A673 (cell line): ENCODE measurements at places on chromosomes 2 and 18. TPM values are rescaled to one million over a fixed set of nuclear protein-coding genes. Genes with fewer than 3 reads are reported as not detected.

Gene REEP1
- 3.6 and 4.8 TPM in 2 replicates for total RNA-seq

DNA sequence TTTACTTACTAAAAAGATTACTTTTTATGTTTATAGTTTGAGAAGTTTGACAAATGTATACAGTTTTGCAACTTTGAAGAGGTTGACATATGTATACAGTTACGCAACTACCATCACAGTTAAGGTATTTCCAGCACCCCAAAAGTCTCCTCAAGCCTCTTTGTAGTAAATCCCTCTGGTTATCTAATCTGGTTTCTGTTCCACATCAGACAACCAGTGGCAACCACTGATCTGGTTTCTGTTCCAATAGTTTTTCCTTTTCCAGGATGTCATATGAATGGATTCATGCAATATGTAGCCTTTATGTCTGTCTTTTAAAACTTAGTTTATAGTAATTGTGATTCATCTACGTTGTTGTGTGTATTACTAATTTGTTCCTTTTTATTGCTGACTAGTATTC lies 23.5 kb downstream of the IFIH1 start:
- DNase-seq: no peak
- no peak overlapping the region for H3K4me3 ChIP-seq
- no peaks in the 10 kb centered on the region for H3K27me3 ChIP-seq
- no peaks in the 10 kb centered on the region for H3K36me3 ChIP-seq
- no peaks in the 10 kb centered on the region for H3K4me1 ChIP-seq

Gene GAL3ST2
- 5.0 and 5.3 TPM in 2 replicates for total RNA-seq

Gene LIMS3
- 2.3 and 2.7 TPM in 2 replicates for total RNA-seq

- H3K27me3 ChIP-seq: peaks cover 19% of the 10 kb centered on the region
- no peaks in the 10 kb centered on the region for H3K36me3 ChIP-seq
- no peak overlapping the region for H3K27ac ChIP-seq
- no peak overlapping the region for H3K4me3 ChIP-seq
- no peak for DNase-seq
Observed at GRCh38 chr2:238643400-238643907, 204.4 kb upstream of the TWIST2 start.

GRCh38 chr2:45102141-45102540 lies 92.9 kb upstream of the SIX2 start:
- H3K36me3 ChIP-seq: no peaks in the 10 kb centered on the region
- H3K4me1 ChIP-seq: no peaks in the 10 kb centered on the region
- H3K27ac ChIP-seq: no peak overlapping the region
- H3K27me3 ChIP-seq: peaks cover 21% of the 10 kb centered on the region
- H3K4me3 ChIP-seq: no peak overlapping the region
- no peak for DNase-seq

- no peak overlapping the region for H3K27ac ChIP-seq
- no peaks in the 10 kb centered on the region for H3K27me3 ChIP-seq
- no peak for DNase-seq
- H3K36me3 ChIP-seq: no peaks in the 10 kb centered on the region
- H3K4me1 ChIP-seq: no peaks in the 10 kb centered on the region
- no peak overlapping the region for H3K4me3 ChIP-seq
Observed at GRCh38 chr2:111184725-111185310, 64.1 kb downstream of the BCL2L11 start.

Gene ZNF396
- 0.84 and 0.94 TPM in 2 replicates for total RNA-seq

DNA sequence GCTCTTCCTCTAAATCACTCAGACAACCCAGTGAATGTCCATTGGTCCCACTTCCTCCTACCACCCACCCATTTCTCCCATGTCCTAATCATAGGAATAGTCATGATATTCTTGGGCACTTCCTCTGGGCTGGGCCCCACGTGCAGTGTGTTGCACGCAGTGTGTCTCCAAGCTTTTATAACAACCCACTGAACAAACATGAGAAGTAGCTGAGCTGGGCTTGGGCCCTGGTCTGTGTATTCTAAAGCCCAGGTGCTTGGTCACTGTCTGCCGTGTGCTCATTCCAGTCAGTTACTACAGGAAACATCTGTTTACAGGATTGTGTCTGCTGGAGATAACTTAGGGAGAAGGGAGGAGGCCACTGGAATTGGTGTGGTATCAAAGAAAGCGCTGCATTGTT lies 64.2 kb upstream of the THOC1 start:
- no peaks in the 10 kb centered on the region for H3K4me1 ChIP-seq
- H3K27me3 ChIP-seq: no peaks in the 10 kb centered on the region
- no peaks in the 10 kb centered on the region for H3K36me3 ChIP-seq
- H3K4me3 ChIP-seq: no peak overlapping the region

Gene CNGA3
- total RNA-seq: not detected in 2 replicates

DNA sequence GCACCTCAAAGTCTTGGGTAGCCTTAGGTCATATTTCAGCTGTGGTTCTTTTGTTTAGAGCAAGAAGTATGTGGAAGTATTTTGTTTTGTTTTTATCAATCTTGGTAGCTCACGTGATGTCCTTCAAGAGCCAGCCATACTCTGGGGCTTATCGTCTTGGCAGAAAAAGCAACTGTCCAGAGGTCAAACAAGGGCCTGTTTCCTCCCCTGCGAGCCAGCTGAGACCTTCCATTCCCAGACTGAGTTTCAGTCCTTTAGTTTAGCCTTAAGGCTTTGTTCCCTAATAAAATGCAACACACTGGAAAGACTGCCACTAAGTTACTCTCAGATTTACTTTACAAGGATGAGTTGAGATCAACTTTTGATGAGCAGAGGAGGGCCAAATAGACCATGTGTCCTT lies 63.5 kb downstream of the TXNL1 start:
- peaks cover 11% of the 10 kb centered on the region for H3K4me1 ChIP-seq

DNA sequence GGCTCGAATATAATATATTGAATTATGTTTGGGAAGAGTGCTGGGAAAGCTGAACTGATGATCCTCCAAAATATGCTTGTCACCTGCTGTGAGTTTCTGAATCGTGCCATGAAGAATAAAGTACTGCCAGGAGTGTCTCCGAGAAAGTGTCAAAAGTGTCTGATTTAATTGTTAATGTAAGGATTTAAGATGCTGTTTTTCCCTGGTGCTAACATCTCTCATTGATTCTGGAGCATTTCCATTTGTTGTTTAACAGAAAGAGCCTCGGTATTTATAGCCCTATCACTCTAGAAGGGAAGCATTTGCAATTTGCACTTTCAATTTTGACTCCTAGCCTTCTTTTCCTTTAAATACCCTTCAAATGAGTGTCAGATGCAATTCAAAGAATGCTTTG lies 342.2 kb downstream of the RND3 start:
- H3K4me1 ChIP-seq: peaks cover 15% of the 10 kb centered on the region
- no peak overlapping the region for H3K4me3 ChIP-seq
- no peaks in the 10 kb centered on the region for H3K27me3 ChIP-seq
- no peak for DNase-seq
- H3K27ac ChIP-seq: no peak overlapping the region

Gene LIMS4
- total RNA-seq: 0.75 and 2.3 TPM in 2 replicates

DNA sequence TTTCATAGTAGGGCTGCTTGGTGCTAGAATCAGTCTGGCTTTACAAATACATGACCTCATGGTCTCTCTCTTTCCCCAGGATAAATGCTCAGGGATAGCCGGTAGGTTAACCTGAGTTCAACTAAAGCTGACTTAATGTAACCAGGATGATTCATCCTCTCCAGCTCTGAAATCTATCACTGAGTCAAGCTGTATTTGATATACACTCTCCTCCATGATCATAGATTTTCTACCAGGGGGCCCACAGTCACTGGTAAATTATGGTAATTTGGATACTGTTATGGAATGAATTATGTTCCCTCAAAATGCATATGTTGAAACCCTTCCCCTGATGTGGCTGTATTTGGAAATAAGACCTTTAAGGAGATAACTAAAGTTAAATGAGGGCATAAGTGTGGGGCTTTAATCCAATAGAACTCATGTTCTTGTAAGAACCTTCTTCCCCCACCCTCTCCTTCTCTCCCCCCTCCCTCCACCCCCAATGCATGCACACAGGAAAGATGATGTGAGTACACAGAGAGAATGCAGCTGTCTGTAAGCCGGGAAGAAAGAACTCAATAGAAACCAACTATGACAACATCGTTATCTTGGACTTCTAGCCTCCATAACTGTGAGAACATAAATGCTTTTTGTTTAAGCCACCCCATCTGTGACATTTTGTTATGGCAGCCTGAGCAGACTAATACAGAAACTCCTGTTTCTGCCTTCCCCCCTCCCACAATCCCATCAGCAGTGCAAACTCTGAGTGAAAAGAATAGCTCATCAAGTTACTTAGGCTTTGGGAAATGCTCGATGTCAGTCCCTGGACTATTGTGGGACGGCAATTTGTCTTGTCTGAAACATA lies 134.9 kb upstream of the KYNU start:
- no peaks in the 10 kb centered on the region for H3K27me3 ChIP-seq
- H3K4me3 ChIP-seq: no peak overlapping the region
- no peaks in the 10 kb centered on the region for H3K36me3 ChIP-seq

DNA sequence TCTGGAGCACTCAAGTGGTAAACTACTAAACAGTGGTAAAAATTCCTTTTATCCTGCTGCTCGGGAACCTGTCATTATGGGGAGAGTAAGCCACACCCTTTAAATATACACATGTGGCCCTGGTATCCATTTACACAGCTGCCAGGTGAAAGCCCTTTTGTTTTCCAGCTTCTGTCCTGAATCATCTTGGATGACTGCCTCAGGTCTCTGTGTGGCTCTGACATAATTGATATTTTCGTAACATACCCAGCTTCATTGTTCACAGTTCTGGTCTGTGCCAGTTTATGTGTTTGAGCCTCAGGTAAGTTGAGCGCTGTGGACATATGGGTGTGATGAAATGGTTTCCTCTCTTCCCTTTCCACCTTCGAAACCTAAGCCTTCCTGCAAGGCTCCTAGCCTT lies 15.7 kb upstream of the TTC39C start:
- H3K4me1 ChIP-seq: peaks cover 6% of the 10 kb centered on the region
- H3K4me3 ChIP-seq: no peak overlapping the region
- H3K27me3 ChIP-seq: no peaks in the 10 kb centered on the region
- H3K36me3 ChIP-seq: no peaks in the 10 kb centered on the region

DNA sequence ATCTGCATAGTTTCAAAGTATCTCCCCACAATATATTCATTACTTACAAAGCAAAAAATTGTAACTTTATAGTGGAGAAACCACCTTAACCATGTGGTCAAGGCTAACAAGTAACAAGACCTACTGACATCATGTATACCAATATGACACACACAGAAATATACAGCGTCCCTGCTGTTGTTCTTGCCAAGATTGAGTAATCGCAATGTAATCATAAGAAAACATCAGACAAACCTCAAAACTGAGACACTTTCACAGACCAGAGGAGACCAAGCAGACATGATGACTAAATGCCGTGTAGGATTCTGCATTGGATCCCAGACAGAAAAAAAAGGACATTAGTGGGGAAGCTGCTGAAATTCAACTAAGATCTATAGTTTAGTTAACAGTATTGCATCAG lies 123.0 kb downstream of the ACAA2 start:
- H3K4me3 ChIP-seq: no peak overlapping the region
- H3K36me3 ChIP-seq: no peaks in the 10 kb centered on the region
- DNase-seq: no peak
- H3K27me3 ChIP-seq: no peaks in the 10 kb centered on the region

DNA sequence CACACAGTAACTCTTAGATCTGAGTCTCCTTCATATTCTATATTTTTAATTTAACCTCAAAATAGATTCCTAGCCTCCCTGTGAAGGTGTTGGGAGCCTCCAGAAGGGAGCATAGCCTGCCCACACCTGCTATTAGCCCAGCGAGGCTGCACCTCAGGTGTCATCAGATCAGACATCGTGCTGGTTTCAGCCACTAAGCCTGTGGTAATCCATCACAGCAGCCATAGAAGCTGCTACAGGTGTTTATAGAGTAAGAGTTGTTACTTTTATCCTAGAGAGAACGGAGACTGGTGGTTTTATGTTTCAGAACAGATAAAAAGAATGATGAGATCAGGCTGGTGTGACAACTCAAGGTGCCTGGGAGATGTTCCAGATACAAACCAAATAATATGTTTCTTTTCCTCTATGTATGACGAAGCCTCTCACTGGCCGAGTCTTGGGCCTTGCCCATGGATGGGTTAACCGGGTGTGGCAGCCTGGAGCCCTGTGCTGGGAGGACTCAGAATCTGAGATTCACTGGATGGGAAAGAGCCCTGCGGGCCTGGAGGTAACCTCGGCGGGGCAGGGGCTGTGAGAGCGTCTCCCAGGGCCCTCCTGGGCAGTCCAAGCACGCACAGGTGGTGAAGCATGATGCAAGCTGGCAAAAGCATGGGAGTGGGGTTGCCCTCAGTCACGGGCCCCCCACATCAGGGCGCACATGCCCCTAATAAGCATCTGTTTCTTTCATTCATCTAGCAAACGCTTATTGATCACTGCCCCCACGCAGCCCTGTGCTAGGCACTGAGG lies 73.7 kb downstream of the MRPS9 start:
- H3K36me3 ChIP-seq: no peaks in the 10 kb centered on the region
- no peaks in the 10 kb centered on the region for H3K27me3 ChIP-seq
- H3K4me3 ChIP-seq: no peak overlapping the region

- H3K4me3 ChIP-seq: no peak overlapping the region
- peaks cover 31% of the 10 kb centered on the region for H3K36me3 ChIP-seq
- no peak overlapping the region for H3K27ac ChIP-seq
- H3K4me1 ChIP-seq: peaks cover 7% of the 10 kb centered on the region
Observed at GRCh38 chr2:63882395-63883105, 40.9 kb downstream of the UGP2 start.
